ENCODE measurements at places on chromosomes 16 and 17. TPM values are rescaled to one million over a fixed set of nuclear protein-coding genes. Genes with fewer than 3 reads are reported as not detected.

- H3K4me3 ChIP-seq, result no peak overlapping the region
- H3K36me3 ChIP-seq, result no peaks in the 10 kb centered on the region
- no peak for DNase-seq
- H3K27me3 ChIP-seq, result no peaks in the 10 kb centered on the region
Observed at GRCh38 chr16:65958086-65958485, 408.4 kb upstream of the CDH5 start.

DNA sequence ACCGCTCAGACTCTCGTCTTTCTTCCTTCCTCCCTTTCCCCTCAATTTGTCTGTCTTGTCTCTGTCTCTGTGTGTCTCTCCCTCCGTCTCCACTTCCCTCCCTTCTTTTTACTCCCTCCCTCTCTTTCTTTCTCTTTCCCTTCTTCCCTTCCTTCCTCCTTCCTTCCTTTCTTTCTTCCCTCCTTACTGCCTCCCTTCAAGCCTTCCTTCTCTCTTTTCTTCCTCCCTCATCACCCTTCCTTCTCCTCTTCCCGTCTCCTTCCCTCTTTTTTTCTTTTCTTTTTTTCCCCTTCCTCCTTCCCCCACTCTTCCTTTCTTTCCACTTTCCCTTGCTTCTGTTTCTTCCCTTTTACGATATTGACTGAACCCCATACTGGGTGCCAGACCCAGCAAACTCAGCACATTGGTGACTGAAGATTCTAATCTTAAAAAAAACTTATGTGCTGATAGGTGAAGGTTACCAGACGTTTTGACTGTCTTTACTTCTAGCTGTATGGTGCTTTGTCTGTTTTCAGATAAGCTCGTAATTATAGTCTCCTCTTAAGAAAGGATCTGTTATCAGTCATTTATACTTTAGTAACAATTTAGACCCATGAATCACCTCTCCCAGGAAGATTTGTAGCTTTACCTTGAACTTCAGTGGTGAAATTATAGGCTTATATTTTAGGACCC lies 481 bp upstream of the BRD7 start:
- peak overlapping the region; percentile 97 for H3K4me3 ChIP-seq
- H3K27me3 ChIP-seq, result no peaks in the 10 kb centered on the region
- H3K27ac ChIP-seq, result no peak overlapping the region
- H3K4me1 ChIP-seq, result peaks cover 8% of the 10 kb centered on the region

SALL1 gene
- 24.8 TPM for total RNA-seq

- no peak for DNase-seq
- H3K27me3 ChIP-seq, result no peaks in the 10 kb centered on the region
- H3K4me1 ChIP-seq, result no peaks in the 10 kb centered on the region
- H3K27ac ChIP-seq, result no peak overlapping the region
- H3K4me3 ChIP-seq, result no peak overlapping the region
- H3K36me3 ChIP-seq, result no peaks in the 10 kb centered on the region
Observed at GRCh38 chr16:83002351-83003334, 375.9 kb downstream of the CDH13 start.

DNA sequence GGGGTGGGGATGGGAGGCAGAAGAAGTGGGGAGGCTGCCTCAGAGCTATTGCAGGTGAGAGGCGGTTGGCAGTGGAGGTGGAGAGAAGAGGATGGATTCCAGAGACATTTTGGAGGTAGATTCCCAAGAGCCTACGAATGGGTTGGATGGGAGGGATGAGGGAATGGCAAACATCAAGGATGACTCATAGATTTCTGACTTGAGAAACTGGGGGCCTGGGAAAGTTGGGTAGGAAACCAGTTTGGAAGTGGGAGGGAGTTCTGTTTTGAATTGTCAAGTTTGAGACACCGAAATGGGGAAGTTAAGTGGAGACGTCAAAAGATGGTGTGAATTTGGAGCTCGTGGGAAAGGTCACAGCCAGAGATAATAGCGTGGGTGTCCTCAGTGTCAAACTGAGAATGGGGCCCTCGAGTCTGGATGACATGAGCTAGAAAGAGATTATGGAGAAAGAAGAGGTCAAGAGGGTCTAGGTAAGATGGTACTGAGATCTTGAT lies 6.2 kb upstream of the CYLD start:
- no peak overlapping the region for H3K4me3 ChIP-seq
- DNase-seq, result no peak
- H3K4me1 ChIP-seq, result no peaks in the 10 kb centered on the region
- no peak overlapping the region for H3K27ac ChIP-seq
- H3K36me3 ChIP-seq, result no peaks in the 10 kb centered on the region
